ENCODE measurements at places on chromosomes 3 and 15. TPM values are rescaled to one million over a fixed set of nuclear protein-coding genes. Genes with fewer than 3 reads are reported as not detected.

The SKOR1 gene
- total RNA-seq = 0.09 TPM

The ECE2 gene
- total RNA-seq = not detected

The PLSCR4 gene
- 23.9 TPM for total RNA-seq

The PCSK6 gene
- 11.6 TPM for total RNA-seq

The LPCAT4 gene
- 5.4 TPM for total RNA-seq

The GRIP2 gene
- 0.55 TPM for total RNA-seq

The RHOV gene
- total RNA-seq = under 0.01 TPM

The KLHL40 gene
- not detected for total RNA-seq

The PLXNA1 gene
- 30.3 TPM for total RNA-seq

The FSIP1 gene
- total RNA-seq = 1.7 TPM

The CLDN18 gene
- not detected for total RNA-seq

The GOLGA8R gene
- total RNA-seq = 2.1 TPM

The SLC51B gene
- total RNA-seq = 2.0 TPM

The EPHB3 gene
- total RNA-seq = 7.0 TPM

The GAP43 gene
- 0.14 TPM for total RNA-seq

The RETNLB gene
- not detected for total RNA-seq

The BHLHE40 gene
- total RNA-seq = 33.2 TPM

The CTXN2 gene
- not detected for total RNA-seq

The FAM174B gene
- total RNA-seq = 1.4 TPM

The GPR149 gene
- total RNA-seq = not detected

The GOLGA6B gene
- total RNA-seq = not detected

The BOC gene
- total RNA-seq = 8.7 TPM

The HTR3E gene
- not detected for total RNA-seq

The MCTP2 gene
- total RNA-seq = 8.7 TPM

The ANKUB1 gene
- total RNA-seq = not detected

The FGF7 gene
- total RNA-seq = 976 TPM

The SEC62 gene
- 98.1 TPM for total RNA-seq

The MYD88 gene
- total RNA-seq = 8.1 TPM

The CFAP92 gene
- 1.1 TPM for total RNA-seq
